Natural killer cell treated with Interleukin-12 subunit alpha and Interleukin-12 subunit beta and Interleukin-15 and Interleukin-18, amount 100 ng/mL, for 72 hours (primary cell): ENCODE measurements at places on chromosomes 6 and 20.

DNA sequence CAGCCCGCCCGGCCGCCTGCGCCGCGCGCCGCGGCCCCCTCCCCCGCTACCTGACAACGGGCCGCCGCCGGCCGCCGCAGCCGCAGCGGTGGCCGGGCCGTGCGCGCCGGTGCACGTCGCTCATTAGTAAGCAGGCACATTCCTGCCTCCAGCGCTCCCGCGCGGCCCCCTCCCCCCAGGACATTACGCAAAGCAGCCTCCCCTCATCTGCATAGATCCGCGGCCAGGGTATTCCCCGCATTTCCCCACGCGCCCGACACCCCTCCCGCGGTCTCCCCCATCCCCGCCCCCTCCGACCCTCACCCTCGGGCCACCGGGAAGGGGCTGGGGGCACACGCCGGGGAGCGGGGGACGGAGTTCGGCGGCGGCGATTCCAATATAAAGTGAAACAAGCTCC is at the start of gene HIVEP2:
Gene HIVEP2, minus strand, starts transcription at position 128 of the 397 bp plus-strand sequence. CDS start 170,438 bp downstream, outside the sequence.
- DNase-seq: peak; percentile 97

DNA sequence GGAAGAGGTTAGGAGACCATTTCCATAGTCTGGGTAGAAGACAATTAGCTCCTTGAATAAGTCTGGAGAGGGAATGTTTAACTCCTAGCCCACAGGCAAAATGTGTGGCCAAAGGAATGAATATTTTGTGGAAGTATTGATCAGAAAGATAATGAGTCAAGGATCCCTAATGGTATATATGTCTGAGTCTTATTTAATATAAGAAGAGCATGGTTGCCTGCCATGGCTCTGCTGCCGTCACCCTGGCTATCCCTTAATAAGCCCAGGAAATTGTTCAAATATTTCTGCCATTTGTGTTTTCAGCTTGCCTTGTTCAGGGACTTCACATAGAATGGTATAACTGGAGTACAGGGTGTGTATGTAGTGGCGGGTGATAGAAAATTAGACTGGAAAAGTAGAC is 18.1 kb upstream of the CALHM6 start:
- DNase-seq: no peak

GRCh38 chr6:1739680-1740079 is 130.0 kb downstream of the FOXC1 start:
- no peak for DNase-seq

GRCh38 chr6:139173172-139173571 is 38.3 kb downstream of the HECA start:
- no peak for DNase-seq

- peak; percentile 49 for DNase-seq
Measured at GRCh38 chr20:63117661-63118302, 98.1 kb downstream of the YTHDF1 start.

DNA sequence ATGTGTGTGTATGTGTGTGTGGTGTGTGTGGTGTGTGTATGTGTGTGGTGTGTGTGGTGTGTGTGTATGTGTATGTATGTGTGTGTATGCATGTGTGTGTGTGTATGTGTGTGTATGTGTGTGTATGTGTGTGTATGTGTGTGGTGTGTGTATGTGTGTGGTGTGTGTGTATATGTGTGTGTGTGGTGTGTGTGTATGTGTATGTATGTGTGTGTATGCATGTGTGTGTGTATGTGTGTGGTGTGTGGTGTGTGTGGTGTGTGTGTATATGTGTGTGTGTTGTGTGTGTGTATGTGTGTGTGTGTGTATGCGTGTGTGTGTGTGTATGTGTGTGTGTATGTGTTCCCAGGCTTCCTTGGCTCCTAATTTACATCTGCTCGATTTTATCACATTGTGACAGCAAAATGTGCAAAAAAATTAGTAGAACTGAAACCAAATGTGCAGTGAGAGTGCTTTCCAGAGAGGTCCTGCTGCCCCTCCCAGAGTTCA is 234.5 kb downstream of the BMP7 start:
- no peak for DNase-seq

GRCh38 chr6:34531580-34532201 is 24.4 kb downstream of the SPDEF start:
- DNase-seq: no peak

DNA sequence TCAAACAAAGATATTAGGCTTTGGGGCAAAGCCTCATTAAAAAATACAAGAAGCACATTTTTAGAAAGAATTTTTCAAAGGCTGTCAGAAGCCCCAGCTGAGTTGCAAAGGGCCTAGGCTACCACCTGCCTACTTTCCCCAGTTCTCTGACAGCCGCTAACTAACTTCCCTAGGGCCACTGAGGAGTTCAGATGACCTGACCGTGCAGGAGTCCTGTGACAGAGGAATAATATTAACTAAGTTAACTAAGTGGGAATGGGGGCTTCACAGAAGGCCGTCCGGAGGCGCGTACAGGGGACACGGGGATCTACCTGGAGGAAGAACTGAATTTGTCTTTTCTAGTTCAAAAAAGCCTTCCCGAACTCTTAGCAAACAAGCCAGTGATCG is 884 bp downstream of the MCHR2 start:
- DNase-seq: no peak

DNA sequence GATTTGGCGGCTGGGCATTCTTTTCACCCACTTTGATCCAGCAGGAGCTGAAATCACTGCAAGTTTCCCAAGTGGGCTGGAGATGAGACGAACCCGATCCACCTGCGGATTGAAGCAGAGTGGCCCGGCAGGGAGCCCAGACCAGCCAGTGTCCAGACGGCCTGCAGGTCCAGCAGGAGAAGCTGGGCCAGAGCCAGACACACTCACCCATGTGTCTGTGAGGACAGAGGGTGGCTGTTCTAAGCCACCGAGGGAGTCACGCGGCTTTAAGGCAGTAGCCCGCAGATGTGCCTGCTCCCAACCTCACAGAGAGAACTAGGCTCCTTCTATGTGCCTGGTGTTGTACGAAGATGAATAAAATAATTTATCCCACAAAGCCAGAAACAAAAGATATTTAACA is 200.7 kb downstream of the WDR27 start:
- no peak for DNase-seq

DNA sequence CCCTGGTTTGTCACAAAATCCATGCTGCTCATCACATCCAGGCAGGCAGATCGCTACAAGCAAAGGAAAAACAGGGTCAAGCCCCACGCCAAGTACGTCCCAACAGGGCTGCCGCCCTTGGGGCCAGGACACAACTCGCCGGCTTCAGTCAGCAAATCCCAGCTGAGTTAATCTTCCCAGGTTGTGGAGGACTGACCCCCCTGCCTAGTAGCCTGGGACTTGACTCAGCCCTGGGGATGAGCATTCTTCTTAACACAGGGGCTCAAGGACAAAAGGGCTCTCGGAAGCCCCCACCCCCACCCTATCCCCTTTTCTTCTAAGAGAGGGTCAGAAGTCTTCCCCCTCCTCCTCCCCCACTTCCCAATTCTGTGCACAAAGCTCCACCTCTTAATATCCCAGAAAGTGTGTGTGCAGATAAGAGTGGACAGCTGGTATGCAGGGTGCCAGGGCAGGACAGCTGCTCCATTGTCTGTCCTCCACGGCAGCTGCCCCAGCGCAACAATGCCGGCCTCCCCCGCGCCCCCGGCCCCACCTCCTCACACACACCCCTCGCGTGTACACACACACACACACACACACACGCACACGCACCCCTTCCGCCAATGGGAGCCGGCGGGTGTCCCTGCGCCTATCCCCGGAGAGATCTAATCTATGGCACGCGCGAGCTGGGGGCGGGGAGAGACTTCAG is 4.5 kb downstream of the DLL1 start:
- DNase-seq: no peak

DNA sequence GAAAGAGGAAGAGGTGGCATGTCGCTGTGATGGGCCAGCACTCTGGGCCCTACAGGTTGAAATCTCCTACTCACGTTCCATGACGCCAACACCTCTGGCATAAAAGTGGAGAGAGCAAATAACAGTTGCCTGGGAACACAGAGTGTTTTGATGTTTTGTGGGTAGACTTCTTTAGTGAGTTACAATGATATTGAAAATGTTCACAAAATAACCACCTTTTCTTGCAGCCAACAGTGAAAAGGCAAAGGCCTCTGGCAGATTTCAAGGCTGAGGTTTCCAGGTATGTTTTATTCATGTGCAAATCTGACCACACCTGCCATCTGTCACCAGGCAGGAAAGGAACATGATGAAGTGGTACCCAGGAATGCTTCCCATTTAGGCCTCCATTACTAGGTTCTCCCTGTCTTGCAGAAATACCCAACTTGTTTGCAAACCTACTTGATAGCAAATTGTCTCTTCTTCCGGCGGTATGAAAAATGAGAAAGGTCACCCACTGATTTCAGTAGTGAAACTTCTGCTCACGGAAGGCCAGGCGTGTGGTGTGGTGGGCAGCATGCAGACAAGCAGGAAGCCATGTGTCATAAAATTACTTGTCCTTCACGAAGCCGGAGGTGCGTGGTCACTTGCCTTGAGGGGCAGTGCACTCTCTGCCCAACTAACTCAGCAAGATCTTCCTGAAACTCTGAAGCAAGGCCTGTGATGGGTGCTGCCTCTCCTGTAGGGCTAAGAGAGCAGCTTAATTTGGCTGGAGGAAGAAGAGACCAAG is 299.1 kb upstream of the PRDM1 start:
- no peak for DNase-seq
